ENCODE measurements at places on chromosomes 3 and 15.

GRCh38 chr15:33074942-33075341 lies 119.6 kb downstream of the FMN1 start:
- DNase-seq, result no peak

DNA sequence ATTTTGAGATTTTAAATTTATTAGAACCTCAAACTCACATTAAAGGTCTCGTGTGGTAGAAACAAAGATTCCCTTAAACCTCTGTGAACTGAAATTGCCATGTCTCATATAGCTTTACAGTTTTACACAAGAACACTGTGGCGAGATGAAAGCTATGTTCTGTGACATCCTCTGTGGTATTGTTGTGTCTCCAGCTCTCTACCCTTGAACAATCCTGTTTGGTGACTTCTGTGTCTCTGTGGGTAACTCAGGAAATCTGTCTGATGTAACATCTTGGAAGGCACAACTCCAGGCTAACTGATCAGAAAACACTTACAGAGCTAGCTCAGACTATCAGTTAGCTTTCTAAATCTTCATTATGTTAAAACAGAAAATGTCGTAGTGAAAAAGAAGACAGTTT lies 318.8 kb upstream of the GBE1 start:
- peak; percentile 62 for DNase-seq

GRCh38 chr3:119627461-119627860 lies 29.8 kb downstream of the PLA1A start:
- DNase-seq, result no peak

DNA sequence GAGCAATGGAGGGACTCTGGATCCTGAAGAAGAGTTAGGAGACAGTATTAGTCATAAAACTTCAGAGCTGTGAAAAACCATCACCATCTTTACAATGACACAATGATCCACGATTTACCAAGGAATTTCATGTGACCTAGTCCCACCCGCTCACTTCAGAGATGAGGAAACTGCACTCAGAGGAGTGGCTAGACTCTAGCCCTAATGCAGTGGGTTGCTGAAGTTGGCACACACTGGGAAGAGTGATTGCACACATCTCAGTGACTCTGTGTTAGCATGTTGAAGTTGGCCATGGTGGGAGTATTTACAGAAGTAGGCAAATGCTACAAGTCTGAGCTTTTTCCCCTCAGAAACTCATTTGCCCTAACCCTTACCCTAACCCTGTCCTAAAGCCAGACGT lies 35.2 kb upstream of the SPATA12 start:
- no peak for DNase-seq

- DNase-seq, result peak; percentile 17
Observed at GRCh38 chr3:50430950-50431435, 71.7 kb upstream of the TMEM115 start.

DNA sequence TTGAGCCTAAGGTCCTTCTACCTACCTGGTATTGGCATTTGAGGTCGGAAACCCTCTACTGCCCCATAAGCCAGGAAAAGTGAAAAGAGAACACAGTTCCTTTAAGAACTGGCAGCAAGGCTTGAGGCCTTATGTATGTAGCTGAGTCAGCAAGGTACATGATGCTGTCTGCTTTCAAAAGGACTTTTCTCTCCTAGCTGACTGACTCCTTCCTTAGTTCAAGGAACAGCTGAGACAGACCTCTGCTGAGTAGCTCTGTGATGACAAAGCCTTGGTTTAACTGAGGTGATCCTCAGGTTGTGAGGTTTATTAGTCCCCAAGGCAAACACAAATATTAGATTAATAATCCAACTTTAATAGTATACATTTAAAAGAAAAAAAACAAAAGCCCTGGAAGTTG lies 45.8 kb downstream of the ADPGK start:
- DNase-seq, result no peak

- peak; percentile 56 for DNase-seq
Observed at GRCh38 chr3:173553635-173554280, 156.2 kb downstream of the NLGN1 start.

- no peak for DNase-seq
Observed at GRCh38 chr3:41629072-41629471, 332.8 kb downstream of the ULK4 start.

- DNase-seq, result peak; percentile 74
Observed at GRCh38 chr3:33636125-33636850, 81.8 kb downstream of the CLASP2 start.

DNA sequence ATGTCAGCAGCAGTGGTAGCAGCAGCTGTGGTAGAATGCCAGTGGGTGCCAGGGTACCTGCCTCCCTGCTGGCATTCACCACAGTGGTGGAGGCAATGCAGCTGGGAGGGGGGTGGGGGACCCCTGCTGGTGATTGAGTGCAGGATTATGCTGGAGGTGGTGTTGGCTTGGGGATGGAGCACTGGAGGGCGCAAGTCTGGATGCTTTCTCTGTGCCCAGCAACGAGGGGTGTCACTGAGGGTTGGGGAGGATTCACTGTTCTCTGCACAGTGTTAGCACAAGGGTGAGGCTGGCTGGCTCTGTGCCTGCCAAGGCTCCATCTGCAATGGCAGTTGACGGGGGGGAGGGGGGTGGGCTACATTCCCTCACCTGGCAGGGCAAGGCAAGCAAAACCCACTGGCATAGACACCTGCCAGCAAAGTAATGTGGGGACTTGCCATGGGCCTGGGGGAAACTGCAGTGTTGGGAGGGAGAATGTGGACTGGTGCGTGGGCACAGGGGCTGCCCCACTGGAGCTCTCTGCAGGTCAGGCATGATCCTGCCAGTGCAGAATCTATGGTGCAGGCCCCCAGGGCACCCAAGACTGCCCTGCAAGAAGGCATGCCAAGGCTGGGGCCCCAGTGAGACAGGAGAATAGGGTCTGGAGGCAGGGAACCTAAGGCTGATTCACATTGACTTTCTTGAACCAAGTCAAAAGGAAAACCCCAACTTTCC lies 64.3 kb downstream of the MINDY4B start:
- DNase-seq, result no peak

GRCh38 chr3:40228792-40229350 lies 80.6 kb upstream of the EIF1B start:
- DNase-seq, result no peak

DNA sequence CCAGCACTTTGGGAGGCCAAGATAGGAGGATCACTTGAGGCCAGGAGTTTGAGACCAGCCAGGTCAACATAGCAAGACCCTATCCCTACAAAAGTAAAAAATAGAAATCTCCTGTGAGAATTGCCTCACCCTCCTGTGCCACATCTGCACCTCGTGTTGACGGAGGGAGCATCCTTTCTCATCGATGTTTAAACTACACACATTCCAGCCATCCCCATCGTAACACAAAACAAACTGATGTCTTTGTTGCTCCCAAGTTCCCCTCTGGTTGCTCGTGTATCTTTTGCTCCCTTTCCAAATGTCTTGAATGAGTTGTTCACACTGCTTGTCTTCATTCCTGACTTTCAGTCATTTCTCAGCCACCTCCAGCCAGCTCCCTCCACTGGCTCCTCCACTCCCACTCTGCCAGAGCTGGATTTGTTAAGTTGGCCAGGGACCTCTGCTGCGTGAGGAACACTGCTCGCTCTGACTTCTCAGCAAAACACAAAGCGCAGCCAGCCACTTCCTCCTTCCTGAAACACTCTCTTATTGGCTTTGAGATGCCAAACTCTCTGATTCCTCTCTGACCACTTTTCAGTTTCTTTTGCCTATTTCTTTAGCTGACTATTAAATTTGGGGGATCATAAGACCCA lies 53.6 kb upstream of the ATP13A3 start:
- DNase-seq, result no peak

DNA sequence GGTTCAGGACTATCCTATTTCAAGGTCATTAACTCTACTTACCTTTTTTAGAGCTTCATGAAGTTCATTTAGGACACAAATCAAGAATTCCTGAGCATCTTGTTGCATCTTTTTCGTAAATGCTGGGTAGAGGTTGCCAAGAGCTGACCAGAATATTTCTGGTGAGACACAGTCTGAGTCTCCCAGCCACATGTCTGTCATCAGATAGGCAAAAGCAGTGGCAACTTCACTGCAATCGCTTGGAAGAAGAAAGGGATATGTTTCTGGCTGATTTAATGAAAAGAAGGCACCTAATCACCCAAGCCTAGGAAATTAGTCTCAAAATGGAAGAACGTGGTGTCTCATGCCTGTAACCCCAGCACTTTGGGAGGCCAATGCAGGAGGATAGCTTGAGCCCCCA lies 2.9 kb downstream of the USP50 start:
- peak; percentile 64 for DNase-seq

DNA sequence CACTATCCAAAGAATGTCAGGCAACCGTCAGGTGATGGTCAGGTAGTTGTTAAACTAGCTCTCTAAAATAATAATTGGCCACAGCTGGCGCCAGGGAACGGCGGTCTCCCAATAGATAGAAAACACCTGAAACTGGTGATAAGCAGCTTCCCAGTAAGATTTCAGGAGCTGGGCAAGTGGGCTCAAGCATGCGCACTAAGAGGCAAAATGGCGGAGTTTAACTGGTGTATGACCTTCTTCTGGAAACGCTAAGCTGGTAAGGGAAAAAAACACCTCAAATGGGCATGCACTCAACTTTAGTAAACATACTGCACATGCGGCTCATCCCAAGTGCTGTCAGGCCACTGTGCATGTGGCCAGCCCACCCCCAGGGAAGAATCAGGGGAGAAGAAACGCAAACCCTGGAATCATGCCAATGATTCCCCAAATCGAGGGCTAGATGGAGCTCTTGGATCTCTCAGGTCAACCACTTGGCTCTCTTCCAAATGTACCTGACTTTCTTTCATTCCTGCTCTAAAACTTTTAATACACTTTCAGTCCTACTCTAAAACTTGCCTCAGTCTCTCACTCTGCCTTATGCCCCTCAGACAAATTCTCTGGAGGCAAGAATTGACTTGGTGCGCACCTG lies 195.0 kb downstream of the ZNF621 start:
- DNase-seq, result peak; percentile 11

GRCh38 chr3:150180334-150180733 lies 209.6 kb upstream of the PFN2 start:
- DNase-seq, result peak; percentile 92

GRCh38 chr3:160695915-160696327 lies 19.0 kb downstream of the ARL14 start:
- DNase-seq, result no peak

DNA sequence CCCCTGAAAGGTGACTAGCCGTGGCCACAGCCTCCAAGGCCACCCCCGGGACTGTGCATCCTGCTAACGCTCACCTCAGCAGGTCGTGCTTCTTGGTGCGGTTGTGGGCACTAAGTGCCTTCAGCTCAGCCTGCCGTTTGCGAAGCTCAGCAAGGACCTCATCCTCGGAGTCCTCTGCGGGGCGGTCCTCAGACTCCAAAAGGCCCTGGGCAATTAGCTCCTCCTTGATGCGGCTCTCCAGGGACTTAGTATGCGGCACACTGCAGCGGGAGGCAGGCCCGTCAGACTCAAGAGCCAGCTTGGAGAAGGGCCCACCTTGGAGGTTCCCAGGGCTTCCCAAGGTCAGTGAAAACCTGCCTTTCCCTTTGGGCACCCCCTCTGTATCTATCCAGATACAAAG lies 8.3 kb downstream of the TADA3 start:
- DNase-seq, result no peak

DNA sequence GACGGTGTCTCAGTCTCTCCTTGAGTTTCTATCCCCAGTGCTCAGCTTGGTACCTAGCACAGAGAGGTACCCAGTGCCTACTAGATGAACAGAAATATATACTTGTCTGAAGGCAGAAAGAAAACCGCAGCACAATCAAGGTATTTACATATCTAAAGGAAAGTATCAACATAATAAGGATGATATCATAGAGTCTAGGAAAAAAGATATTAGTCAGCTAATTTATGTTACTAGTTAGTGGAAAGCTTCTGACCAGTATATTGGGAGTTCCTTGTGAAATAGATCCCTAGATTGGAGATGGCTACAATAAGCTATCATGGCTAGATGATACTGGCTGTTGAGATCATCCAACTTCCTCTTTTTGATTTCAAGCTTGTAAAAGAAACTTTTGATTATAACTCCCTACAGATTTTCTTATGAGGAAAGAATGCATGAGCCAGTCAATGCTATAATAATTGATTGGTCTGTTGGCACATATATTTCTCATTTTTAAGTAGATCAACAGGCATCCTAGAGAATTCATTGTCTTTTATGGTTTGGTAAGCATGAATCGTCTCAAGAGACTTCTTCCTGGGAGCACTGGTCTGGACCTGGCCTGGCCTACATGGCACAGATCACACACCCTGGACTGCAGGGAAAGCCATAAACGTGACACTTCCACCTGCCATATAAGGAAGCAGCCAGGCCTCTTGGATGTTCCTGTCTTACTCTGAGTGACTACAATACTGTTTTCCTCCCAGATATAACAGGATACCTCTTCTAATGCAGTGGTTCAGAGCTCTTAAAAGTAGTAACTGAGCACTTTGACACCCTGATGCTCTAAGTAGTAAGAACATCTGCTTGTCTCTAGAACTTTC lies 60.7 kb downstream of the IMPG2 start:
- DNase-seq, result no peak
